ENCODE measurements at places on chromosomes 7 and 10.

DNA sequence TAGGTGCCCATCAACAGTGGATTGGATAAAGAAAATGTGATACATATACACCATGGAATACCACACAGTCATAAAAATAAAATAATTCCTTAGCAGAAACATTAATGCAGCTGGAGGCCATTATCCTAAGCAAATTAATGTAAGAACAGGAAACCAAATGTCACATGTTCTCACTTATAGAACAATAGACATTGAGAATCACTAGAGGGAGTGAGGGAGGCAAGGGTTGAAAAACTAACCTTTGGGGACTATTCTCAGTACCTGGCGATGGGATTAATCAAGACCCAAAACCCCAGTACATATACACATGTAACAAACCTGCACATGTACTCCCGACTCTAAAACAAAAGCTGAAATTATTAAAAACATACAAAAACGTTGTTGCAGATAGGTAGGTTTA is 222.6 kb downstream of the SEMA3E start:
- no peak for DNase-seq

DNA sequence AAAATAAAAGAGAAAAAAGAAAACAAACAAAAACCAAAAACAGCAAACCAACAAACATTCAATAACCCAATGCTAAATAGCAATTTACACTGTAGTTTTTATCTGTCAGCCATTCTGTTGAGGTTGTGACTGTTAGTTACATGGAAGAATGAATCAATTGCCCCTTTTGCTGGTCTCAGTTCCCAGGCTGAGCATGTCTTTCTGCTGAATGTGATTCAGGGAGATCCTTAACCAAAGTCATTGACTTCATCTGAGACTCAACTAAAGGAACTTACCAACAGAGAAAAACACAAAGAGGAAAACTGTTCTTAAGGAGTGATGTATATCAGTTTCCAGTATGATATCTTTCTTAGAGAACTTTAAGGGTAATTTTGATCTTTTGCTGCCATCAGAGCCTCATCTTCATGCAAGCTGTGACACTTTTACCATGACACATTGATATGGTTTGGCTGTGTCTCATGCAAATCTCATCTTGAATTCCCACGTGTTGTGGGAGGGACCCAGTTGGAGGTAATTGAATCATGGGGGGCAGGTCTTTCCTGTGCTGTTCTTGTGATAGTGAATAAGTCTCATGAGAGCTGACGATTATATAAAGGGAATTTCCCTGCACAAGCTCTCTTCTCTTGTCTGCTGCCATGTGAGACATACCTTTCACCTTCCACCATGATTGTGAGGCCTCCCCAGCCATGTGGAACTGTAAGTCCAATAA is 469.8 kb downstream of the KIF20B start:
- no peak for DNase-seq

GRCh38 chr10:48901319-48901718 is 38.3 kb downstream of the LRRC18 start:
- no peak for DNase-seq

DNA sequence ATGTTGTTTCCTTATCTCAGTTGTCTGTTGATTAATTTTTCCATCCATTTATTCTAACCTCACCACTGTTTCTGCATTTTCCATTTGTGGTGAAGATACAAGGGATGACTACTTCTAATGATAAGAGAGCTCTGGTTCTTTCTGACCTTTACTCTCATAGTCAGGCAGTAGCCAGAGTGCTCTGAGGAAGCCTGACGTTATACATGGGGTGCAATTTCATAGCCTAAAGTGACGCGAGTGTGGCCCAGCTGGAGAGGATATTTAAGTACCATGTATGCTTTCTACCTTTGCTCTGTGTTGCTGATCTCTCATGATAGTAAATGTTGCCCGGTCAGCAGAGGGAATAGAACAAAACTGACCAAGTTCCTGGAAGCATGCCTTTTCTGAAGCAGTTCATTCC is 33.9 kb upstream of the CYCS start:
- no peak for DNase-seq

GRCh38 chr7:24346716-24347115 is 62.7 kb downstream of the NPY start:
- peak; percentile 43 for DNase-seq

GRCh38 chr10:130018265-130018664 is 54.2 kb upstream of the EBF3 start:
- DNase-seq = no peak

- no peak for DNase-seq
These were observed 880 bp downstream of the HOXA5 start for GRCh38 chr7:27142580-27143022.

DNA sequence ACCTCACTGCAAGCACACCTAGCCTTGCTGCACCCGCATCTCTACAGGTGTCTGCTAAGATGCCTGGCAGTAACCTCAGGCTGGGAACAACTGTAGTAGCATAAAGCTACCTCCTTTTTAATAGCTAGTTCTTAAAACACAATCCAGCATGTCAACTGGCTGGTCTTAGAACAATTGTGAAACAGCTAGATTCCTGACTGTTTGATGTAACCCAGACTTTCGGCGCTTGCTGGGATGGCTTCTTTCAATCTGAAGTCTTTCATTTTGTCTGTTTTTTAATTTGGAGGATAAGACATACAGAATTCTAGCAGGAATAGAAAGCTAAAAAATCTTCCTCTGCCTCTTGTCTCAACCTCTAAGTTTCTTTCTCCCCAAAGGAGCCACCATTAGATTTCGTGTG is 59.8 kb downstream of the GSDME start:
- no peak for DNase-seq

DNA sequence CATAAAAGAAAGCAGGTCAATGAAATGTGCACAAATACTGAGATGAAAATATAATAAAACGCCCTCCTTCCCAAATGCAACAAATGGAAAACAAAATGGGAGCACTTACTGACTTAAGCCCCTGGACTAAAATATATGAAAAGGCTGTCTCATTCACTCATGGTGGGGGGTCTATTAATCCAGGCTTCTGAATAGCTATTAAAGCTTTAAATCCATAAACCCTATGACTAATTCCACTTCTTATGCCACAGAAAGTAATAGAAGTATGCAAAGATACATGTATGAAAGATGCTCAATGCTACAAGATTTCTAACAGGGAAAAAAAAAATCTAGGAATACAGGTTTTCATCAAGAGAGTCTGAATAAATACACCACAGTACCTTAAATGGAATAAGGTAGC is 20.5 kb downstream of the EIF3A start:
- DNase-seq = no peak

Data from A172 (cell line).